ENCODE measurements at places on chromosomes 13 and 19.

GRCh38 chr19:29484876-29485275 is 40.9 kb upstream of the VSTM2B start:
- DNase-seq = no peak

DNA sequence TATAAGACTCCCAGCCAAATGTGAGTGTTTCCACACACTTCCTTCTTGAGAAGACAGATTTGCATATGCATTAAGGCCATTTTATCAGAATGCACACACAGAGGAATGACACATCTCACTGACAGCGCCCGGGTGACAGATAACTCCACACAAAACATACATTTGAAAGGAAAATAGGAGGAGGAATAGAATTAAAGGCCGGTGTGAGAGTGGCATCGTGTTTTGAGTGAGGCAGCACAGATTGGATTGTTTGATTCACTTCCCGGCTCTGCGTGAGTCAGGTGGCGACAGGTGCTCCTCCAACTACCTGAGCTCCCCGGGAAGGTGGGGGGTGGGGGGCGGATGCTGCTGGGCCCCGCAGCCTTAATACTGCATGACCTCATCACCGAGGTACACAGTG is 429.0 kb downstream of the TSHZ3 start:
- DNase-seq = no peak

GRCh38 chr13:52159159-52159982 is at the start of gene NEK3:
Gene NEK3, minus strand, starts transcription at chr13:52159597. Its CDS starts 3,406 bp downstream, at chr13:52156191.
- DNase-seq = peak; percentile 27

- DNase-seq = no peak
These were observed 1.3 kb upstream of the LMNB2 start for GRCh38 chr19:2458054-2458453.

DNA sequence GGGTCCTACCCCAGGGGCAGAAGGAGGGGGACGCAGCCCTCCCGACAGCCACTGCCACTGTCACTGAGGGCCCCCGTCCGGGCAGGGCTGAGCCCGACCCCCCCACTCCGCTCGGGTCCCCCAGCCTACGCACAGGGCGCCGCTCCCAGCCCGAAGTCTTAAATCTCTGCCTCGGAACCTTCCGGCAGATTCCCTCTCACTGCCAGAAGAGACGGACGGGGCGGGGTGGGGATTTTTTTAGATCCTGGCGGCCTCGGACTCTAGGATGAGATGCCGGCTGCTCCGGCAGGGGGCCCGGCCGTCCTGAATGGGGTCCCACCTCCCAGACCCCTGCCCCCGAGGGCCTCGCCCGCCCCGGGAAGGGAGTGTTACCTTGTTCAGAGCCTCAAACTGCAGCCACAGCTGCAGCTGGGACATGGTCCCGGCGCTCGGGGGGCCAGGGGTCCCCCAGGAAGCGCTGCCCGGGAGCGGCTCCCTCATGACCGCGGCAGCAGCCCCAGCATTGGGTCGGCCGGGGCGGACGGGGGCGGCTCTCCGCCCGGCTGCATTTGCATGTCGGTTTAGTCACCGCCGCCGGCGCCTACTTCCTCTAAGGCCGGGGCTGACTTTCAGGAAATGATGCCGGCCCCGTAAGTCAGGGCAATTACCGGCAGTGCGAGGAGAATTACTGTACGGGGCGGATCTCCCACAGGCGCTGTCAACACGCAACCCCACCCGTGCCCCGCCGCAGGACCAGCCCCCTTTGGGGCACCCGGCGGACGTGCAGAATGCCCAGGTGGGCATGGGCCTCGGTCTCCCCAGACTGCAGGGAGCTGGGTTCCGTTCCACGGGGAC is 28.1 kb downstream of the GPX4 start:
- DNase-seq = peak; percentile 77

All from activated CD8-positive, alpha-beta memory T cell treated with anti-CD3 and anti-CD28 coated beads for 48 hours (primary cell).